Activated naive CD4-positive, alpha-beta T cell treated with anti-CD3 and anti-CD28 coated beads, Interleukin-2, amount 50 U/mL, for 72 hours (primary cell): ENCODE measurements at places on chromosomes 13 and 19. TPM values are rescaled to one million over a fixed set of nuclear protein-coding genes. Genes with fewer than 3 reads are reported as not detected.

Gene PSG2
- total RNA-seq, result not detected

Gene GPC5
- total RNA-seq, result 0.11 TPM

Gene ACP7
- total RNA-seq, result 0.08 TPM

Gene HRC
- not detected for total RNA-seq

Gene TMEM221
- total RNA-seq, result not detected

Gene IGFL3
- not detected for total RNA-seq

Gene ANKRD24
- total RNA-seq, result 4.2 TPM

Gene ZNF284
- total RNA-seq, result 2.3 TPM

Gene KCTD12
- total RNA-seq, result 12.2 TPM

Gene WDR62
- total RNA-seq, result 84.0 TPM

Gene FCER2
- 0.57 TPM for total RNA-seq

Gene GPR18
- 8.4 TPM for total RNA-seq

Gene GIPR
- total RNA-seq, result 15.7 TPM

Gene CDC37
- 188 TPM for total RNA-seq

Gene KLK12
- total RNA-seq, result not detected

Gene TBC1D17
- 28.8 TPM for total RNA-seq

Gene CBARP
- total RNA-seq, result 1.0 TPM

Gene ALKBH7
- 33.9 TPM for total RNA-seq

Gene ZNF486
- total RNA-seq, result 11.4 TPM

Gene KLK15
- total RNA-seq, result not detected

Gene C19orf67
- not detected for total RNA-seq

Gene ATCAY
- total RNA-seq, result not detected

Gene GIPC3
- 0.59 TPM for total RNA-seq

Gene ZNF682
- total RNA-seq, result 7.9 TPM

Gene SIGLEC5
- not detected for total RNA-seq

Gene HIPK4
- not detected for total RNA-seq

Gene KIR2DL1
- not detected for total RNA-seq

Gene ZNF772
- total RNA-seq, result 7.8 TPM

Gene ENOX1
- total RNA-seq, result not detected

Gene GPR12
- not detected for total RNA-seq

Gene MBD3L3
- total RNA-seq, result not detected

Gene LGALS7
- not detected for total RNA-seq

Gene MIPEP
- total RNA-seq, result 4.2 TPM

Gene AP1M1
- total RNA-seq, result 139 TPM

Gene DCLK1
- not detected for total RNA-seq

Gene ZNF556
- 0.30 TPM for total RNA-seq

Gene HTR2A
- total RNA-seq, result not detected

Gene PODNL1
- 0.34 TPM for total RNA-seq

Gene SLC6A16
- total RNA-seq, result 2.3 TPM

Gene SIGLECL1
- not detected for total RNA-seq

Gene ARHGEF7
- total RNA-seq, result 82.5 TPM

Gene FPR2
- not detected for total RNA-seq

Gene TEX26
- not detected for total RNA-seq

Gene PCSK4
- total RNA-seq, result 9.4 TPM

Gene IFNL1
- total RNA-seq, result 1.8 TPM

Gene MISP3
- total RNA-seq, result 4.2 TPM

Gene GADD45GIP1
- total RNA-seq, result 7.7 TPM

Gene SLC25A41
- total RNA-seq, result 0.14 TPM

Gene TINCR
- 0.82 TPM for total RNA-seq

Gene GRK1
- not detected for total RNA-seq

Gene LHB
- total RNA-seq, result not detected

Gene ZNF525
- 19.3 TPM for total RNA-seq

Gene UNC13A
- 0.20 TPM for total RNA-seq

Gene CEACAM7
- not detected for total RNA-seq

Gene OR7C1
- not detected for total RNA-seq

Gene CBY2
- not detected for total RNA-seq

Gene NCAN
- not detected for total RNA-seq

Gene NOTCH3
- total RNA-seq, result 0.07 TPM
